ENCODE measurements at places on chromosomes 1 and 21.

DNA sequence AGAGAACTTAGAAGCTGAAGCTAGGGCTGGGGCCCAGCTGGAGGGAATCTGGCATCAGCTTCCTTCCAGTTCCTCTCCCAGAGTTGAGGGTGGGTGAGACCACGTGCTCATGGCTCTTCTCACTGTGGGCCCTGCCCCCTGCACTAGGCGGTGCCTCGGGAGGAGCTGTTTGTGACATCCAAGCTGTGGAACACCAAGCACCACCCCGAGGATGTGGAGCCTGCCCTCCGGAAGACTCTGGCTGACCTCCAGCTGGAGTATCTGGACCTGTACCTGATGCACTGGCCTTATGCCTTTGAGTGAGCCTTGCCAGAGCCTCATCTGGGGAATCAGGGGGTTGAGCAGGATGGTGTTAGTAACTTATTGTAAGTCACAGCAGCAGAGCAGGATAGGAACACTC lies 16.1 kb downstream of the AKR1A1 start:
- no peak for DNase-seq

GRCh38 chr21:32712043-32712442 lies 15.8 kb downstream of the SYNJ1 start:
- DNase-seq = peak; percentile 24

GRCh38 chr1:54283635-54284385 lies 83.8 kb downstream of the MRPL37 start:
- DNase-seq = no peak

DNA sequence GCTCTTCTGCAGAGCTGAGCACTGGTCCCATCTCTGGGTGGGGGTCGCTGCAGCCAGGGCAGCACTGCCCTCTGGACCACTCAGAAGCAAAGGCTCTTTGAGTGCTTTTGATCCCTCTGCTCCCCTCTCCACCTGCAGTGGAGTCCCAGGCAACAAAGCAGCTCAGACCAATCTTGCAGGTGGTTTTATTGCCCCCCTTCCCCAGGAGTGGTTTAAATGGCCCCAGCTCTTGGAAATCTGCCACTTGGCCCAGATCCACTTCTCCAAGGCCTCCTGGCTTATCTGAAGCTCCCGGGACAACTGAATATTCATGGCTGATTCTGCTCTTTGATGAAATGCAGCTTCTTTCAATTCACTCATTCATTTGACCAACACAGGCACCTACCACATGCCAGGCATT lies 2.7 kb downstream of the STUM start:
- no peak for DNase-seq

- DNase-seq = no peak
Measured at GRCh38 chr1:14954210-14954609, 199.3 kb upstream of the TMEM51 start.

DNA sequence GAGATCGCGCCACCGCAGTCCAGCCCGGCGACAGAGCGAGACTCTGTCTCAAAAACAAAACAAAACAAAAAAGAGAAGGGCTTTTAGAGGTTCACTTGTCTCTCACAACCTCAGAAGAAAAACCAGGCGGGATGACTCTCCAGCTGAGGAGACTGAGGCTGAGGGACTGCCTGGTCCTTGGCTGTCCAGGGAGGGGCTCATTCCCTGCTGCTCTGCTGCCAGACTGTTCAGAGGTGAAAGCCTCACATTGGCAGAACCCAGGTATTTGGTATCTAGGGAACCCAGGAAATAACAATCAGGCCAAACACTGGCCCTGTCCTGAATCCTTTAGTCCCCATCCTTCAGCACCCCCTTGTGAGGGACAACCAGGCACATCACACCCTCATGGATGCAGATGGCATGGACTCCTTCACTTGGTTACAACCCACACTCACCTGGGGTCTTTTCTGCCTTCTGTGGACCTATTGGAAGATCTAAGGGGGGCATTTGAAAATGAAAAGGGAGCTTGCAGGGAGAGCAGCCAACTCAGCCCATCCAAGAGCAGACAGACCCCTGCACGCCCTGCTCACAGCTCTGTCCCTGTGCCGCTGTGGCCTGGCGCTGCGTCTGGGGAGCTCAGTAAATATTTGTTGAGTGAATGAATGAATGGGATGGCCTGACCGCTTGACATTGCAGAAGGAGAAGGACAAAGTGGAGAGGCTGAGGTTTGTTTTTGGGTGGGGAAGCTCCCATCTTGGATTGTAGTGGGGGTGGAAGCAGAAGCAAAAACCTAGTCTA lies 33.4 kb downstream of the CD247 start:
- DNase-seq = no peak

DNA sequence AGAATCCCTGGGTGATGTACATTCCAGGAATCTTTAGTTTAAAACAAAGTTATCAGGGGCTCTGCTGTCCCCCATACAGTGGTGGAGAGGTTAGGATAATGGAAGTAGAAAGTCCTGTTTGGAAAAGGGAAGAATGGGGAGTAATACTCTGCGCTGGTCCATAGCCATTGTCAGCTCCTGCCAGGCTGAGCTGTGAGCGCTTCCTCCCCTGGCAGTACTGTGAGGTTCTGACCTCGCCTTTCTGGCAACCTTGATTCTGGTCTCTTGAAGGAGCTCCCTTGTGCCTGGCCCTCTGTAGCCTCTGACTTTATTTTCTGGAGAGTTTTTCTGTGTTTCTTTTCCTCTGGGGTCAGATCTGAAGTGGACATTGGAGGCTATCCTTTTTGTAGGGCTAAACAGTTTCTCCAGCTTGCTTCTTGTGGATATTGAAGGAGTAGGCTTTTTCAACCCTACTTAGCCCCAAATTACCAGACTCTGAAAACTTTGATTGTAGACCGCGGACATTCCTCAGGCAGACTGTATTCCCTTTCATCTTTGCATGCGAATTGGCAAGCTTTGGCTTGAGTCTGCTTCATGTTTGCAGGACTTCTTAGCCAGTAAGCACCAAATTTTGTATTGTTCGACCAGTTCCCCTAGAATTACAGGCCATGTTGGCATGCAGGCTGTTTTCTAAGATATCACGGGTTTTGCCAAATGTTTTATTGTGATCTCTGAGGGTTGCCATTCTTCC lies 13.8 kb downstream of the UBE4B start:
- DNase-seq = no peak

DNA sequence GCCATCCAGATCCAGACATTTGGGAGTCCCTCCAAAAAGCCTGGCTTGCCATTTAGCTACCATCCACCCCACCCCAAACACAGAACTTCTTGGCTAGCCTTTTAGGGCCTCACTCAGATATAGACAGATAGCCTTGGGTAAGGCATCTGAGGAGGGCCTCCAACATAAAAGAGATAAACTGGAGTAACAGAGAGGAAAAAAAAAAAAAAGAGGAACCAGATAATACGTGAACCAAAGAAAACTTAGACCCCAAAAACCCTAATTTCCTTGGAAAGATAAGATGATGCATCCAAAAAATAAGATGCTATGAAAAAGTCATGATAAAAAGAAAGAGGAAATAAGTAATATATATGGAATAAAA lies 19.8 kb upstream of the LSS start:
- no peak for DNase-seq

DNA sequence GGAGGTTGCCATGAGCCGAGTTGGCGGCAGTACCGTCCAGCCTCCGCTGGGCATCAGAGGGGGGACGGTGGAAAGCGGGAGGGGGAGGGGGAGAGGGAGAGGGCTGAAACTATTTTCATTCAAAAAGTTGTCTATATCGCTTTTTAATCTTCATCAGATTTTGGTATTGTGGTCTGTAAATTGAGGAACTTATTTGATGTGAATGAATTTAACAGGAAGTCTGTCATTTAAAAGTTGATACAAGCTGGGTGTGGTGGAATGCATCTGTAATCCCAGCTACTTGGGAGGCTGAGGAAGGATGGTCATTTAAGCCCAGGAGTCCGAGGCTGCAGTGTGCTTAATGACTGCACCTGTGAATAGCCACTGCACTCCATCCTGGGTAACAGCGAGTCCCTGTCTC lies 3.0 kb upstream of the EPHX4 start:
- DNase-seq = no peak

DNA sequence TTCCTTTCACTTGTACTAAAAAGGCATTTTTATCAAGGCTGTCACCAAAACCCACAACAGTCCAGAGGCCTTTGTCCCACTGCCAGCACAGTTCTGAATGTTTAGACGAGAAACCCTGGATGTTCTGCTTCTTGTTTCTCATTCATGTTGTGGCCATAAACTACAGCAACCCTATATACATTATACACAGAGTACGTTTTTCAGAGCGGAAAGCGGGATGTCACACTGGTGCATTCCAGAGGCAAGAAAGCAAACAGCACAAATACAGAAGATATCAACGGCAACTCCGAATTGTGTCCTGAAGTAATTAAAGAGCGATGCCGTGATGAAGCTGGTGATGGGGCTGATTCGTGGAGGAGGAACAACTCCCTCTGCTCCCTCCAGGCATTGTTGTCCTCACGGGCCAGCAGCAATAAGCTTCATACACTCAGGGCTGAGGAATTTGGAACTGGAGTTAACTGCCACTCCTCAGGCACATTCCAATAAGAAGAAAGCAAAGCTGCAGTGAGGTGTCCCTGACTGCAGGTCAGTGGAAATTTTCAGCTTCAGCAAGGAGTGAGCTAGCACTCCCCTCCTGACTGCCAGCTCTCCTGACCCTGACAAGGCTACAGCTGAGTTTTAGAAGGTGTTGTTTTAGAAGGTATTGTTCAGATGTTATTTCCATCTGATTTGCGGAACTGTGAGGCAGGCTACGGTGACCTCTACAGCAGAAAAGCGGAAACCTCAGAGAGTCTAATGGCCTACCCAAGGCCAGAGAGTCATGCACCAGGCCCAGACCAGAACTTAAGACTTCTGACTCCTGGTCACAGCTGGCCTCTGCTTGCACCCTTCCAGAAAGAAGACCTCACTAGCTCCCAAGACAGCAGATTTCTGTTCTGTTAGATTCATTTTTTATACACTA lies 149.0 kb downstream of the TGFBR3 start:
- DNase-seq = no peak

GRCh38 chr1:74436078-74436477 lies 76.3 kb downstream of the LRRC53 start:
- DNase-seq = no peak

DNA sequence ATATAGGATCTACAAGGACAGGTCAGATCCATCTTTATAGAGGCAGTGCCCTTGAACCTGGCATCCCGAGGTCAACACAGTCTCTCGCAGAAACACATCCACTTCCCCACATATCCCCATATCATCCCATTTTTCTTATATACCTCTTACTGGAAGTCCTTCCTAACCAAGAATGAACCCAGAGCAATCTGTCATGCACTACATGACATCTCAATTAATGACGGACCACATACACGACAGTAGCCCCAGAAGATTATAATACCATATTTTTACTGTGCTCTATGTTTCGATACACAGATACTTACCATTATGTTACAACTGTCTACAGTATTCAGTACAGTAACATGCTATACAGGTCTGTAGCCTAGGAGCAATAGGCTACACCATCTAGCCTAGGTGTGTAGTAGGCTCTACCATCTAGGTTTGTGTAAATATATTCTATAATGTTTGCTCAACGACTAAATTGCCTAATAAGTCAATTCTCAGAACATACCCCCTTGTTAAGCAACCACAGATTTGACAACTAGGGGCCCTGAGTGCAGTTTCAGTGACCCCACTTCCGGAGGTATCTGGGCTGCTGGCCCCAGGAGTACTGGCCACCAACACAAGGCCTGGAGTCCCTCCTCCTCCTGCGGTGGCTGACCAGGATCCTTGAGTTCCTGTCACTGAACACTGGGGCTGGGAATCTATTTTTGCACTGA lies 28.1 kb downstream of the PTPN14 start:
- DNase-seq = no peak

DNA sequence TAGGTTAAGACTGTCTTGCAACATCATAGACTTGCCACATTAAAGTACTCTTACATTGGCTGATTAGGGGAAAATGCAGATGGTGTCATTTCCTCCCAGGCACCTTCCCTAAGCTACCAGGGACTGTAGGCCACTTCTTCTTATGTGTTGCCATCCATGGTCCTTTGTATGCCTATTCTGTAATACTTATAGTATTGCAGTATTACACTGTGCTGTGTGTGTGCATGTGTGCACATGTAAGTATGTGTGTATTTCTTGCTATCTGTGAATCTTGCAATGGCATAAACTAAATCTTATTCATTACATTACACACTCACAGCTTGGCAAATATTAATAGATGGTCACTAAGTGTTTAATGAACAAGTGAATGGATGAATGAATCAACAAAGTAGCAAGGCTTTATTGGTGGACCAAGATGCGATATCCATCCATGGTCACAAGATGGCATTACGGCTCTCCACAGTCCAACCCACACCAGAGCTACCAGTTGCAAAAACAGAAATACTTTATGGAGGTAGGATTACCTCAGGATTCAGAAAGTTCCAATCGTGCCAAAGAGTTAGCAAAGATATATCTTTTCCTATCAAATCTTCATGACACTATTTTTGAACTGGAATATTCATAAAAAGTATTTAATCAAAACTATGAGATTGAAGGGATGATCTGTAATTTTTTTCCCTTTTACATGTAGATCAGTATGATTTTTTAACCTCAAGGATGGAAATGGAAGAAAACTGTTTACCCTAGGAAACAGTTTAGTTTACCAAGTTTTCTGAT lies 160.2 kb downstream of the DENND1B start:
- DNase-seq = peak; percentile 38

DNA sequence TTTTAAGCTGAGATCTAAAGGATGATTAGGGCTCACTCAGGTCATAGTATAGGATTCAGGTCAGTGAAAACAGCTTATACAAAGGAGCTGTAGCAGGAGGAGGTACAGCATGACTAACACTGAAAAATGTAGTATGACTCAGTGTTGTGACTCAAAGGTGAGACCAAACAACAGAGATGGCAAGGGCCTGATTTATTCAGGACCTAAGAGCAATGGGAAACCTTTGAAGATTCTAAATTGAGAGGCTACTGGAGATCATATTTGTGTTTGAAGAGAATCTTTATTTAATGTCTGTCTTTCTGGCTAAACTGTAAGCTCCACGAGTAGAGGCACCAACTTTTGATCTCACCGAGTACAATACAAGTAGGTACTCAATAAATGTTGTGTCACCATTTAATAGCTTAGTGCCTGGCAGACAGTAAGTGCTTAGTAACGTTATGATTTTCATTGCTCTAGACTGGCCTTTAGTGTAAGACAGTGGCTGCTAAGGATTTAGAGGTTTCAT lies 43.5 kb downstream of the PRKAA2 start:
- no peak for DNase-seq

DNA sequence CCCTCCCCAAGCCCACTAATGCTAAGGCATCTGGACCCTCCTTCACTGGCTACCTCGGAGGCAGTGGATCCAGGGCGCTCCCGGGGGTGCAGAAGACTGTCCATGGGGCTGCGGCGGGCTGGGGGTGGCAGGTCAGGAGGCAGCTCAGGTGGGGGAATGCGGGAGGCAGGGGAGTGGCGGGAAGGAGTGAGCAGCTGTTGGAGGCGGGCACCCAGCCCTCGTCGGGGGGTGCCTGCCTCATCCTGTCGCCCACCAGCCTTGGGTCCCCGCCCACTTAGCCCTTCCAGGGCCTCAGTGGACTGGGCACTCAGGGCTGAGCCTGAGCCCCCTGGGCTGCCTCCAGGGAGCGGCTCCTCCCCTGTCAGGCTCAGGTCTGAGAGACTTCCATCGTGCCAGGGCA lies 10.7 kb upstream of the GATAD2B start:
- DNase-seq = no peak

GRCh38 chr1:8667869-8668594 lies 149.4 kb downstream of the RERE start:
- no peak for DNase-seq

- DNase-seq = no peak
Measured at GRCh38 chr1:33381977-33382376, 48.9 kb downstream of the PHC2 start.

Data from CD4-positive, alpha-beta T cell treated with Interleukin-2 at 100 ng/mL for 4 hours (primary cell).